Femur (tissue), 1 donor: ENCODE measurements at places on chromosomes 16 and 17.

GRCh38 chr17:44543213-44543904 lies 13.9 kb upstream of the FZD2 start:
- DNase-seq = peak; percentile 62

DNA sequence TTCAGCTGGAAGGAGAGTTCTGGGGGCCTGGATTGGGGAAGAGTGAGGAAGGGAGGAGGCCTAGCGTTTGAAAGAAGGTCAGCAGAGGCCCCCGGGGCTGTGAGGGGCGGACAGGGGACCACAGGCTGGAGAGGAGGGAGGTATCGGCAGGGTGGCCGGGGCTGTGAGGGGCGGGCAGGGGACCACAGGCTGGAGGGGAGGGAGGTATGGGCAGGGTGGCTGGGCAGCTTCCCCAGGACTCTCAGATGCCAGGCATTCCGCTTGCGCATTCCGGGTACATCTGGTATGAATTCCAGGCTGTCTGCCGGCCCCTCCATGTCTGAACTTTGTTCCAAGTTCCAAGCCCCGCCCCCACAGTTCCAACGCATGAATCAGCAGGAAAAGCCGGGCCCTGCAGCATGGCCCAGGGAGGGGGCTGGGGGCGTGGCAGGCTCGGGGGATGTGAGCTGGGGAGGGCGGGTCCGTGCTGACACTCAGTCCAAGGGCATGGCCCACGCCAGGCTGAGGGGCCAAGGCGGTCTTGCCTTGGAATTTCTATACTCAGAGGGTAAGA lies 4.3 kb upstream of the TLCD2 start:
- peak; percentile 98 for DNase-seq

DNA sequence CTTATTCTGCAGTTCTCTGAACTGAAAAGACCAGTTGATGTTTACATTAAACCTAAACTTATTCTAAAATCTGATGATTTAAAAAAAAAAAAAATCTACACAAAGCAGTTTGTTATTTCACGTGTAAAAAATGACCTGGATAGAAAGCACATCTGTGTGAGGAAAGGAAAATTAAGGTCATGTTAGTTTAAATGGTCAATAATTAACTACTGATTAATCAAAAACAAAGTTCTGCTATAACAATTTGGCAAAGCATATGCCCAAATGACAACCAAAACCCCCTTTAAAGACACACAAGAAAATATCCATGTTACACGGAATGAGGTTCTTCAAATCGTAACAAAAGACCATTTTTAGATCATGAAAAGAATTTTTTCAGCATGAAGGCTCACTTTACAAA lies 30.4 kb downstream of the CACNG1 start:
- DNase-seq = no peak

DNA sequence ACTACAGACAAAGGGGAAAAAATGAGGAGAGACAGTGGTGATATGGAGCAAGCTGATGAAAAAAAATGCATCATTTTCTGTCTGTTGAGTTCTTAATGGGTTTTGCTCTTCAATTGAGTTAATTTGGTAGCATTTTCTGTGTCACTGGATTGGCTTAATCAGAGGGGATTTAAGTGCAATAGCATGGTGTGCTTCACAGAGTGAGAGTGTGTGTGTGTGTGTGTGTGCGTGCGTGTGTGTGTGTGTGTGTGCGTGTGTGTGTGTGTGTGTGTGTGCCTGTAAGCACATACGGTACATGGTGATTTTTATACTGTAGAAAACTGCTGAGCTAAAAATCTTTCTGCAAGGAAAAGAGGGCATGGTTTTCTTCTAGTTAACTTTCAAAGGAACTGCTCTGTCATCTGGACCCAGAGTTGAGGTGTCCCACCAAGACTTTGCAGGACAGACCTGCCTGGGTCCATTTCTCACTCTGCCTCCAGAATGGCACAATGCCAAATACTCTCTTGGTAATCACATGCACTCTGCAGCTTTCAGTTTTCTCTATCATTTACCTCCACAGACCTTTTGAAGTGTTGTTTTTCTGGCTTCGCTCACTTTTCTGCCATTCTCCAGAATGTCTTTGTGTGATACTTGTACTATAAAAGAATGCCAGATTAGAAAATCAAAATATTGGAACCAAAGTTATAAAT lies 952.6 kb upstream of the SOX9 start:
- no peak for DNase-seq

- DNase-seq = no peak
Measured at GRCh38 chr17:74803971-74804370, 27.8 kb upstream of the NAT9 start.

- DNase-seq = no peak
Measured at GRCh38 chr17:19573075-19573474, 39.4 kb downstream of the SLC47A1 start.

DNA sequence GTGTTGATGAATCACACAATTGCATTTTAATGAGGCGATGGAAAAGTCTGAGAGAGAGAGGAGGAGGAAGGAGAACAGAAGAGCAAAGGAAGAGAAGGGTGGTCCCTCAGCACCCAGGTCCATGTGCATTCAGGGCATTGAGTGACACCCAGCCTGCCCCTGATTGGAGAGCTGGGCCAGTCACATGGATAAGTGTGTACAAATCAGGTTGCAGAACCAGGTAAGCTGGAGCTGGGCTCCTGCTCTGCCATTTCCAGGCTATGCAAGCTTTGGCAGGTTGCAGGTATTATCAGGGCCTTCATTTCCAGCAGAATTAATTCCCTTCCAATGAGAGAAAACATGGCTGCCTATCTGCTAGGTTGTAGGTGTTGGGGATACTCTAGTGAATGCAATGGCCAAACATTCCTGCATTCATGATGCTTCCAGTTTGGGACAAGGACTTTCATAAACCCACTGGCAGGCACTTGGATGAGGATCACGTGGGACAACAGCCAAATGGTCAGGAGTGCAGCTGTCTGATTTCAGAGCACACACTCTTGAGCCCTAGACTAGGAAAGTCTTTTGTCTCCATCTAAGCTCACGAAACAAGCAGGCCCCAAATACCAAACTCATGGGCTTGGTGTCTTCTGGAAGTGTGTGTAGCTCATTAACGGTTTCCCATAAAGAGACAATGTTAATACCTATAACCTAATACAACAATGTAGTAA lies 577.9 kb upstream of the CDH5 start:
- no peak for DNase-seq

GRCh38 chr16:75629132-75629531 lies 6.1 kb upstream of the ADAT1 start:
- DNase-seq = no peak

DNA sequence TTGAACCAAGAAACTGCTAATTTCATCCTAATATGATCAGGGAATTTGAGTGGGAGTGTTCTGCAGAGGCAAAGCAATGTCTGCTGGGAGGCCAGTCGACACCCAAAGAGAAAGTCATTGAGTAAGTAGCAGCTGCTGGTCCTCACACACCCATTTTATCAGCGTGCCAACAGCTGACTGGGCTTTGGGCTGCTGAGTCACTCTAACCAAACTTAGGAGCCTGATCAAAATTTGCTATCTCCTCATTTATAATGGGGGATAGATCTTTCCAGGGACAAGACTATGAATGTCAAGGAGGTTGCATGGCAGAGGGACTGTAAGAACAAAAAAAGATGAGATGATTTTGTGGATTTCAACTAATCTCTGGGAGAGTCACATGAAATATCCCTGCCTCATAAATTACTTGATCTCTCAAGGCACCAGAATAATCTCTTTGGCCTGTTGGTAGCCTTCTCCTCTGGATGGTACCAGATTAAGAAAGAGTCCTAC lies 32.9 kb downstream of the CPSF4L start:
- DNase-seq = peak; percentile 57

DNA sequence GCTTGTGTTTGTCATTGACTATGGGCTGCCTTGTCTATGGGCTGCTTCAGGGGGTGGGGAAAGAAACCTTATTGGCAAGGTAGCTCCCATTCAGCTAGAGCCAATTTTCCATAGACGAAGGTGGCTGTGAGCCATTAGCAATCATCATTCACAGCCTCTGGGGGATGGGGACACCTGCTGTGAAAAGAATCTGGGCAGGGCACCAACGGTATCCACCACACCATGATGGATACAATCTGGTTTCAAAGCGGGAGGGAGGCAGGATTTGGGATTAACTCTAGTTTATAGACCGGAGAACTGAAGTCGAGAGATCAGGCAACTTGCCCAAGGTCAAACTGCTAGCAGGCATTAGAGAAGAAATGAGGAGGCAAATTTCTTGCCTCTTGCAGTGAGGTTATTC lies 182.3 kb downstream of the SHISA9 start:
- DNase-seq = no peak

GRCh38 chr17:61130330-61130729 lies 269.3 kb upstream of the TBX2 start:
- DNase-seq = no peak

DNA sequence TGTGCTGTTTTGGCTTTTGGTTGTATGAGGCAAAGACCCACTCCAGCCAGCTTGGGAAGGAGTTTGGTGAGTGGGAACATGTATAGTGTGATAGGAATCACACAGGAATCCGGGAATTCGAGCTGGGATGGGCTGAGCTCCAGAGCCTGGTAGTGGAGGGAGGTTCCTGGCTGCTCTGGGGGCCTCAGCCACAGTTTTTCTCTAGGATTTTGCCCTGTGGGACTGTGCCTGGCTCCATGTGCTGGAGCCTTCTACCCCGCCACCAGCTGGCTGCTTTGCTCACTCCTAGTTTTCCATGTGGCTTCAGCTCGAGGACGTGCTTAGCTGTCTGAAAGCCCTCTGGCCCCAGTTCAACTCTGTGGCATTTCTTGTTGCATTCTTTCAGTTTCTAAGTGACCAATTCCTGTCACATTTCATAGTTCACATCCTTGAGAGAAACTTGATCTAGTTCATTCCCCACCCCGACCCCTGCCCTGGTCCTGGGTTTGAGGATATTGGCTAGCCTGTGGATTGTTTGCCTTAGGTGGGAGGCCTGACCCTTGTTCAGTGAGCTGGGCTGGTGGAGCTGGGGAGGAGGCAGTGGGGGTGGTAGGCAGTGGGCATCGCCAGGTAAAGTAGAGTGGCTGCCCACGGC lies 5.0 kb downstream of the SEC14L1 start:
- peak; percentile 84 for DNase-seq

GRCh38 chr17:51537996-51538550 lies 277.7 kb downstream of the UTP18 start:
- no peak for DNase-seq

DNA sequence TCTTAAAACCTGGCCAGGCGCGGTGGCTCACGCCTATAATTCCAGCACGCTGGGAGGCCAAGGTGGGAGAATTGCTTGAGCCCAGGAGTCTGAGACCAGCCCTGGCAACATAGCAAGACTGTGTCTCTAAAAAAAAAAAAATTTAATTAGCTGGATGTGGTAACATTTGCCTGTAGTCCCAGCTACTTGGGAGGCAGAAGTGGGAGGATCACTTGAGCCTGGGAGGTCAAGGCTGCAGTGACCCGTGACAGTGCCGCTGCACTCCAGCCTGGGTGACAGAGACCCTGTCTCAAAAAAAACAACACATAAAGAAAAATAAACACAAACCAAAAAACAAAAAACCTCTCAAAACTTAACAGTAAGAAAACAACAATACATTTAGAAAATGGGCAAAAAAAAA lies 106.3 kb downstream of the SMG6 start:
- DNase-seq = no peak

GRCh38 chr17:50151041-50151936 lies 812 bp upstream of the PPP1R9B start:
- peak; percentile 95 for DNase-seq

DNA sequence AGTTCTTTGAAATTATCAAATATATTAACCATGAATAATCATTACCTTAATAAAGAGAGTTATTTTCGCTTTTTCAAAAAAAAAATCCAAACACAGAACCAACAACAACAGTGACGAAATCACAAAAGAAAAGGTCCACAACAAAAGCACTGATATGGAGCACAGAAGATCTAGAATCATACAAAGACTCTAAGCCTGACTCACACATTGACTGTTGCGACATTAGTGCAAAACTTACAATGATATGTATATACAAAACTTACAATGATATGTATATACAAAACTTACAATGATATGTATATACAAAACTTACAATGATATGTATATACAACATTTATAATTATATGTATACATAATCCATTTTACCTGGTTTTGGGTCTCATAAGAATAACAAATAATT lies 117.7 kb downstream of the USP22 start:
- no peak for DNase-seq

DNA sequence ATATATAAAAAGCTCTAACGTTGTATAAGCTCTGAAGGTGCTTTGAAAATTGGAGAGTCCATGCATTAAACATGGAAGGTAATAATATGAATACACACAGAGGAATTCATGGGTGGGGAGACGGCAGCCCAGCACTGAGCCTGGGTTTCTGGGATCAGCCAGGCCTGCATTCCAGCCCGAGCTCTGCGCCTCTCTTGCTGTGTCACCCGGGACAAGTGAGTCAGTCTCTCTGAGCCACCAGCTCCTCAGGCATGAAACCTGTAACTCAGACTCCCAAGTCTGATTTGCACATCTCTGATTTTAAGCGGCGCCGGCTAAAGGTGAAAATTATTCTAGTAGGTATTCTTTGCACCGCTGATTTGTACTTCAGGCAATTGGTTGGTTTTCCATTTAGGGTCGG lies 238.8 kb downstream of the MRTFB start:
- no peak for DNase-seq

- peak; percentile 88 for DNase-seq
Measured at GRCh38 chr17:31524926-31525800, 133.7 kb downstream of the RAB11FIP4 start.

DNA sequence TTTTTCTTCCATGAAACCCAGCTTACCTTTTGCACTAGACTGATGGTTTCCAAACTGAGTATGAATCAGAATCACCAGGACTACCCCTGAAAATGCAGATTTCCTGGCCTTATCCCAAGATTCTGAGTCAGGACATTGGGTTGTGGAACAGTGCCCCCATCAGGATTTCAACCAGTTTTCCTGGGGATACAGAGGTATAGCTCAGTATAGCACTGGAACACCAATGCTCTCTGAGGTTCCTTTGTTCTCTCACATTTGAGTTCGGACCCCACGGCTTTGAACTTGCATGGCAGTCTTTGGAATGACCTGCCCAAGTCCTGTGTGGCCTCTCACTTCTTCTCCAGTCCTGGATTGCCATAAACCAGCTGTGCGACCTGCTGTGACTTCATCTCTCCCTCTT lies 12.8 kb upstream of the CCL8 start:
- no peak for DNase-seq

DNA sequence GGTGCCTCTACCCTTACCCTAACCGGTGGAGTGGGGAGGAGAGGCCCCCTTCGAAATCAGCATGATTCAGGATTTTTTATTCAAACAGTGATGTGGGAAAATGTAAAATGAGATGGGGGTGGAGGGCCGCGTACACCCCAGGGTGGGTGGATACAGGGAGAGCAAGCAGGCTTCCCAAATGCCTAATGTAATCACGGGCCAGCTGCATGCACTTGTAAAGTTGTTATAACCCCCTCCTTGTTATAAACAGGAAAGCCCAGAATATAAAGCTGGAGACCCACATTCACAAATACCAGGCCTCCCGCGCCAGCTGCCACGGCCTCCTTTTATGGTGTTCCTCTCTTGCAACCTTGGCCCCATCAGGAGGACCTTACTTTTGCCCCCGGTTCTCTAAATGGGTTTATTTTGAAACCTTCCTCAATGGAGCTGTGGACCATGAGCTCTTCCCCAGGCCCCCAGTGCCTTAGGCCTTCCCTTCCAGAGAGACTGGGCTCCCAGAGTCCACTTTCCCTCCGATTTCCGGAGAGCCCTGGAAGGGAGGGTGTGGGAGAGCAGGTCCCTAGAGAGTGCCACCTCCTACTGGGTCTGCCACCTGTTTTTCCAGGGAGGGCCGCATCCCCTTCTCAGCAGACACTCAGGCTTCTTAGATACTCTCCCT lies 906 bp upstream of the FOXL1 start:
- no peak for DNase-seq

GRCh38 chr17:46928467-46929261 lies 5.7 kb downstream of the GOSR2 start:
- no peak for DNase-seq

- no peak for DNase-seq
Measured at GRCh38 chr17:6592173-6592572, 35.8 kb upstream of the PITPNM3 start.
